Caudate nucleus (tissue), 63 donors: ENCODE measurements at places on chromosomes 16 and 17.

DNA sequence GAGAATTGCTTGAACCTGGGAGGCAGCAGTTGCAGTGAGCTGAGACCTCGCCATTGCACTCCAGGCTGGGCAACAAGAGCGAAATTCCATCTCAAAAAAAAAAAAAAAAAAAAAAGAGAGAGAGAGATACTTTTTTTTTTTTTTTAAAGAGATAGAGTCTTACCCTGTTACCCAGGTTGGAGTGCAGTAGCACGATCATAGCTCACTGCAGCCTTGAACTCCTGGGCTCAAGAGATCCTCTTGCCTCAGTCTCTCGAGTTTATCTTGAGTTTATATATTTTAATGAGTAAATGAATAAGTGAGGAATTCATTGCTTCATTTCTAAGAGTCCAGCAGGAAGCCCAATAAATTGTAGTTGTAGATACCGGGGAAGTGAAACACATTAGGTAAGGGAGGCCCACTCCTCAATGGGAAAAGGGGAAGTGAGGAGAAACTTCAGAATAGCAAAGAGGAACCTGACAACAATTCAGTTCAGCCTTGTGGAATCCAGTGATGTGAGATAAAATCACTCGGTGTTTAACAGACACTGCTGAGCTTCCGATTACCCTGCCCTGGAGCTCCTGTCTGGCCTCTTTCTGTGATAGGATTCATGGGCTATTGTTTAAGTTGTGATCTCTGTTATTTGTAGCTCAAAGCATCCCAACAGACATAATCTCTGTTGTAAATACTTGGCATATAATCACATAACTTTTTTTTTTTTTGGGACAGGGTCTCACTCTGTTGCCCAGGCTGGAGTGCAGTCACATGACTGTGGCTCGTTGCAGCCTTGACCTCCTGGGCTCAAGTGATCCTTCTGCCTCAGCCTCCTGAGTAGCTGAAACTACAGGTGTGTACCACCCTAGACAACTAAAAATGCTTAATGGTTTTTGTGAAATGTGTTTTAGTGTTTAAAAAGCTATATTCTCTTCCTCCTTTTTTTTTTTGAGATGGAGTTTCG lies 15.8 kb upstream of the ITGAM start:
- DNase-seq = no peak

- no peak for DNase-seq
These were observed 7.3 kb downstream of the TNRC6A start for GRCh38 chr16:24736758-24737157.

- DNase-seq = no peak
These were observed 304.8 kb downstream of the RBFOX1 start for GRCh38 chr16:7637446-7637845.

DNA sequence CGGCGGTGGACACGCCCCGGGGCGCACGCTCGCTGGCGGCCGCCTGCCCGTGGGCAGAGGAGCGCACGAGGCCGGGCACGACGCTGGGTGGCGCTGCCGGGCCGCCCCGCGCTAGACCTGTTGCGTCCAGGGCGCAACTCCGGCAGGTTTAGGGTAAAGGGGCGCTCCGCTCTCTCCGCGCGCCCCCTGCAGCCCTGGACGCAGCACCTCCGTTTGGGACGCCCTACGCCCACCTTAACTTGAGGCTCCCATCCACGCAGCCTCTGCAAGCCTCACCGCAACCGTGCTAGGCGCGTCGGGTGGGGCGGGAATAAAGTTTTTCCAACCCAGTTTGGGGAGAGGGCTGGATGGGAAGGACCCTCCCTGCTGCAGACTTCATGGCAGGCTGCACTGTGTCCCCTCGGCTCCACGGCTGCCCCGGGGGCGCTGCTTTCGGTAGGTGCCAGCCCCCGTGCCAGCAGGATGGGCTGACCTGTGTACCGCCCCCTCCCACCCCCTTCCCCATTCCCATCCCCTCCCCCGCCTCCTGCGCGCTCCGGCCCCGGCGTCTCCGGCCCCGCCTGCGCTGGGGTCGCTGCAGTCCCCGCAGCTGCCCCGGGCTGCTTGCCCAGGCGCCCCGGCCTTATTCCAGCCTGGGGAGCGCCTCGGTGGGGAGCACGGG lies at the start of gene SYT17:
Gene SYT17 (plus strand): TSS at position 531 of the 661 bp plus-strand sequence. CDS start 407 bp downstream, outside the sequence.
- peak; percentile 79 for DNase-seq

GRCh38 chr16:57695680-57696069 lies 1.1 kb downstream of the DRC7 start:
- DNase-seq = no peak

GRCh38 chr16:70250748-70251628 lies 752 bp downstream of the EXOSC6 start:
- no peak for DNase-seq

DNA sequence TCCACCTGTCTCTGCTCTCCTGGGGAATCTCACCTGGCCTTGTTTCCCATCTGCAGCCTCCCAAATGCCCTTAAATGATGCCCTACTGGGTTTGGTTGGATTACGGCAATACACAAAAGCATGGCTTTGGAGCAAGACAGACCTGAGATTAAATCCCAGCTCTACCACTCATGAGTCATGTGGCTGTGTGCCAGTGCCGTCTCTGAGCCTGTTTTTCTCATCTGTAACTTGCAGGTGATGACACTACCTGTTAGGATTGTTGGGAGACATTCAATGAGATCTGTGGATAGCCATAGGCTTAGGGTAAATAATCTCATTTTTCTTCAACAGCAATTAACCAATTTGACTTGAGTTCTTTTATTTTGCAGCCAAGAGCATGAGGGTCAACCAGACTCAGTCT lies 240.3 kb downstream of the MAF start:
- DNase-seq = no peak

- DNase-seq = no peak
These were observed 103.2 kb upstream of the SMURF2 start for GRCh38 chr17:64765191-64765889.

DNA sequence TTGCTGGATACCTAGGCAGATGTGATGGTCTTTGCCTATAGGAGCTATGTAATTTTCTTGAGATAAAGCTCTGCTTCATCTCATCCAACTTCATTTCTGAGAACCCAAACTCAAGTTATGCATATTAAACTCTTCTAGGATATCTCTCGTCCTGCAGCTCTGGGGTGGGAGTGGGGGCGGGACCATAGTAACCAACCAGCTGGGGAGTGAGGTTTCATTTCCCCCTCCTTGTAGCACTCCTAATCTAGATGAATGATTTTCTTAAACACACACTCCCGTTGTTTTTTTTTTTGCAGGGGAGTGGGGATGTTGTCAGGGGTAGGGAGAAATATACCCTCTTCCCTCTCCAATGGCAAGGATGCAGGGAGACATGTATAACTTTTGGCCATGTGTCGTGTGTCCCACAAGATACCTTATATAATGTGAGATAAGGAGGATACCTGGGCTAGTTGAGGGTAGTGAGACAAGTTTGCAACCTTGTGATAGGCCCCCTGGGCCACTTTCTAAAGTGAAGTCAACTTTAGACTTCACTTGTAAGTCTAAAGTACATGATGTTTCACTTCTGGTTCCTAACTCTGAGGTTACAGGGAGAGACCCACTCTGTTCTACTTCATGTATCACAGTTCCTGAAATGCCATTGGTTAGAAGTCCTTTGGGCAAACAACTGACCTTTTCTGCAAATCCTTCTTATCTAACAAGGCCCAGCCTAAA lies 10.5 kb upstream of the HEATR6 start:
- no peak for DNase-seq

DNA sequence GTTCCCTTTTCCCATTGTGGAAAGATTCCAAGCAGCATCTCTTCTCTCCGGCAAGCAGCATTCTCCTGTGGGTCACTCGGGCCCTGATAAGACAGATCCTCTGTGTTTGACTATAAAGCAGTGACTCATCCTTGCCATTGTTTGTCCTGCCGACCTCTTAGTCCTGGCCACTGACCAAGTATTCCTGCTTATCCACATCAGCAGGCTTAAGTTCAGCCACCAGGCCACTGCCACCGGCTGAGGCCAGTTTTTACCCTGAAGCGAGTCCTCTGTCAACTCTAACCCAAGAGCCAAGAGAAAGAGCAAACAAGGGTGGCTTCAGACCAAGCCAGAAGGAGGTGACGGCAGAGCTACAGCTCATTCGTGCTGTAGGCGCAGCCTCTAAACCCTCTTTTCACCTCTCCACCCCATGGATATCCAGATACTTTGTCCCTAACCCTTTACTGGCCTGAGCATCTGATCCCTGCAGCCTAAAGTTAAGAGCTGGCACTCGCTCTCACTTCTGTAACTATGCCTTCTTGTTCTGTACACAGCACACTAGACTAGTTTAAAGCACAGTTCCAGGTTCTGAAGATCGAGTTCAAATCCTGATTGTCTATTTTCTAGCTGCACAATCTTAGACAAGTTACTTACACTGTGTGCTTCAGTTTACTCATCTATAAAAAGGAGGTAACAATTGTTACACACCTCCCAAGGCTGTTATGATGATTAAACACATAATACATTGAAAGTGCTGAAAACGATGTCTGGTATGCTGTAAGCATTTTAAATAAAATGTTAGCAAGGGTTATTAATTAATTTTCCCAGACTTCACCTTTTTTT lies 31.0 kb downstream of the SOX9 start:
- peak; percentile 51 for DNase-seq

- no peak for DNase-seq
These were observed 42.6 kb downstream of the TSC2 start for GRCh38 chr16:2090481-2090776.

DNA sequence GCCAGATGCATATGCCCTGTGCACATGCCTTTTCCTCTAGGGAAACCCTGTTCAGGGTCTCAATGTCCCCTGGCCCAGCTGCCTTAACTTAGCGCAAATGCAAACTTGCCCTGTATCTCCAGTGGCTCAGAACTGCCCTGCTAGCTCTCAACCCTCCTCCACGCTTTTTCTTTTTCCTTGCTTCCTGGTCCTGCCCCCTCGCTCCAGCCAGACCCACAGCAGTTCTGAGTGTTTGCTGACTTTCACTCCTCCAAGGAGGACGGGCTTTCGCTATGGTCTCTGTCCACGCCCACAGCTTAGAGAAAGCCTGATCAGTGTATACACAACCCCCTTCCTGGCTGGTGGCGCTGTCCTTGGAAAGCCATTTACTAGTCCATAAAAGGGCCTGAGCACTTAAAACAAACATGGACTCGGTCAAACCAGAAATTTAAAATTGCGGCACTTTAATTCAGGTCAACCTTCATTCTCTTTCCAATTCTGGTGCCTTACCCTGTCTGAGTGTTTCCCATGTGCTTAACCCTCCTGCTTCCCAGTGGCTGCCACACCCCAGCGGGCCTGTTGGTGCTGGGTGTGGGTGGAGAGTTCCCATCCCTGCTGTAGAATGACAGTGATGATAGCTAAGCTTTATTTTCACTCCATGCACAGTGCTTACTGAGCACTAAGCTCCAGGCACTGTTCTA lies 15.6 kb upstream of the TMEM98 start:
- DNase-seq = peak; percentile 18

GRCh38 chr17:78935419-78936323 lies 10.5 kb upstream of the TIMP2 start:
- DNase-seq = no peak

DNA sequence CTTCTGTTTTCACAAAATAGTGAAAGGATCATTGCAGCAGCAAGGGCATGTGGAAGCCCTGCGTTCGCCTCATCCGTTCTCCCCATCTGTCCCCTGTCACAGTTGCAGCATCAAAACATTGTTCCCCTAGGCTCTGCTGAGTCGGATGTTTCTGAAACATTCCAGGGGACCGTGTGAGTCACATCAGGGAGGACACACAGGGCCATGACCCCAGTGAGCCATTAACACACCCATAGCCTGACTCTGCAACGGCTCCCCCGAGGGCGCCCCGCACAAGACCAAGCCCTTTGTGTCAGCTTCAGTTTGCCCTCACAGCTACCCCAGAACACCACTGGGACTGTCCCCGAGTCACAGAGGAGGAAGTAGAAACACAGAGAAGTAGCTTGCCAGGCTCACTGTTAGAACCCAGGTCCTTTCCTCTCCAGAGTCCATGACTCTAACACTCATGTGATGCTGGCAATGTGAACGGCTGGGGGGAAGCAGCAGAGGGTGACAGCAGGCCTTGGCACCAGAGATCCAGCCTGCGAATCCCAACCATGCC lies 63.3 kb upstream of the HSBP1 start:
- DNase-seq = peak; percentile 19

DNA sequence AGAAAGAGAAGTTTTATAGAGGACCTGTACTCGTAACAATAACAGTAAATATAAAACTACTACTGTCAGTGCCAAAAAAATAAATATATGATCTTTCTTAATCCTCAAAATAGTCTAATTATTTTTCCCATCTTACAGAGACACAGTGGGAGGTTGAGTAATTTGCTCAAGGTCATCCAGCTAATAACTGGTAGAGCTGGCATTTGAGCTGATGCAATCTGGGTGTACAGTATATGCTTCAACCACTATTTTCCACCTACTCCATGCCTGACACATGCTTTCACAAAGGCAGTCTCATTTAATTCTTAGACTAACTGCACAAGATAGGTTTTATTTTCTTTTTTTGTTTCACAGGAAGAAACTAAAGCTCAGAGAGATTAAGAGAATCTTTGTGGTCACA lies 33.6 kb downstream of the PIGL start:
- DNase-seq = no peak
